ENCODE measurements at places on chromosomes 7 and 10.

DNA sequence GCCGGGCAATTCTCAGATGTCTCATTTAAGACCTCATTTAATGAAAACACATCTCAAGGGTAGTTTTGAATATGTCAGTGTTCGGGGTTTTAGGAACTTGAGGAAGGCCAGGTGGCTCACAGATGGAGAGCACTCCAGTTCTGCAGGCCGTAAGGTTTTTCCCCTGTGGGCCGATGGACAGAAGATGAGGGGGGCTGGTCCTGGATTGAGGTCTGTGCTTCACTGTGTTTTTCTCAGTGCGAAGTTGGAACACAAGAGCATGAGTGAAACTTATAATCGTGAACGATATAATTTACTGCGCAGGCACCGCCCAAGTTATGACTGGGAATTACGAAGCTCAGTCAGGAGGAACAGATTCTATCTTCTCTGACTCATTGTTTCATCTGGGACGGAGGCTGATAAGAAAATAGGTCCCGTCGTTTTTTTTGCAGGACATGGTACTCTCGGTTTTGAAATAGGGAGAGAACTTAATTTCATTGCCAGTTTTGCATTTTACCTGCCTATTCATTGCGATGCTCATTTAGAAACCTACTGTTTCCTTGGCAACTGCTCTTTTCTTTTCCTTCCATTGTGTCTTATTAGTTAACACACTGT, 591.0 kb upstream of the PFKP start:
- DNase-seq: no peak

DNA sequence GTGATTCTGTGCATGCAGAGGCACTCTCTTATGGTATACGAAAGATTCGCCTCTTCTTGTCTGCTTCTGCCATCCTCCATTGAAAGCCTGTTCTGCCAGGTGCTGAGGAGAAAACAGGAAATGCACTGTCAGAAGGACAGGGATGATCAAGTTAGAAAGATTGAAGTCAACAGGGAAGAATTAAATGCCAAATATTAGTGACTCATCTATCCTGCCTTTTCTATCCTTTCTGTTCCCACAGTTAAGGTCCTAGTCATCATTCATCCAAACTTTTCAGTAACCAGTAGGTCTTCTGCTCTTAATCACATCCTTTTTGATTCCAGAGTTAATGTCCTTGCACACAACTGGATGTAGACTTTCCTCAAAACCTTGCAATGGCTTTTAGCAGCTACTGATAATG, 4.8 kb upstream of the ZNF783 start:
- DNase-seq: no peak

GRCh38 chr7:145331522-145331921, 495.7 kb upstream of the TPK1 start:
- no peak for DNase-seq

DNA sequence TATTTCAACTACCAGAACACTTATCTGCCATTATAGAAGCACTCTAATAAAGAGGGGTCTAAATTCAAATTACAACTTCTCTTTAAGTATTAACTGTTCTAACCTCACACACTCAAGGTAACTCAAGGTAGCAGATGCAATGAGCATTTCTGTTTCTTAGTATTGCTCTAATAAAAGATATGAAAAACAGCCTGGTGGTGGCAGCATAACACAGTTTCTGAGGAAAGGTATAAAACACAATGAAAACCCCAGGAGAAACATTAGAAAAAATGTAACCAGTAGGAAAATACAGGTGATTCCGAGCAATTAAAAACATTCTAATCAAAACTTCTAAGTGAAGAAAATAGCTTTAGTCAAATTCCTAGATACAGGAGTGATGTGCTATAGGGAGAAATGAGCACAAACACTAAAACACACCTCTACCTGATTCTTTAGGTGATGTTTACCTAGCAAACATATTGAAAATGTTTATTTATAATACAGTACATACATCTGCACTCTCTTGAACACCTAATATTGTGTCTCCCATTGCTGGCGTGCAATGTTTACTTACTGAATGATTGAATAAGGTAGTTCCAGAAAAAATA, 3.5 kb downstream of the MKRN1 start:
- peak; percentile 63 for DNase-seq

GRCh38 chr7:27239387-27240014, 3.1 kb upstream of the EVX1 start:
- no peak for DNase-seq

- DNase-seq: no peak
These were observed 166.0 kb upstream of the MDFIC start for GRCh38 chr7:114755856-114756255.

- no peak for DNase-seq
These were observed 495.6 kb upstream of the FOXK1 start for GRCh38 chr7:4186513-4186780.

GRCh38 chr10:121450247-121450646, 148.0 kb downstream of the FGFR2 start:
- DNase-seq: no peak

DNA sequence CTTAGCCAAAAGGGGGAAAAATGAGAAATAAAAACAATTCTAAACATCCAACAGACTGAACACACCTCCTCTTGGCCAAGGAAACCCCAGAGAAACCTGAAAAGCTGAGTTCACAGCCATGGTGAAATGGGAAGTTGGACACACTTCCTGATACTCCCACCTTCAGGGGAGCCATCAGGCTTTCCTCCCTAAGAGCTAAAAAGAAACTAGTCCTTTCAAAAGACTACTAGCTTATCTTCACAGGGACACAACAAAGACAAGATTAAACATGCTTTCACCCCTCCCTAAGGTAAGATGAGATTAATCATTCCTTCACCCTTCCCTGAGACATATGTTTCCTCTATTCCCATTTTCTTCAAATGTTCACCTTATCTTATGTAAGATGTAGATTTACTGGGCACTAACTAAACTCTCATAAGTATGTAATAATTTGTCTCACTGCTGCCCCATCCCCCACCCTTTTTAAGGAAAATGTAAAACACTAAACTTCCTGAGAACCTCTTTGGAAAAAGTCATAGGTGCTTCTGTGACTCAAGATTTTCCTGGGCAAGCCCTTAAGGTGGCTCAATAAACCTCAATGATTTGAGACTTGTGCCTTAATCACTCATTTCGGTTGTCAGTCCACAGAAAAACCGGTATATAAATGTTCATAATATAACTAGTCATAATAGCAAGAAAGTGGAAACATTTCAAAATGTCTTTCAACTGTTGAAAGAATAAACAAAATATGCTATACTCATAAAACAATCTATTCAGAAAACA, 40.5 kb downstream of the HTR7 start:
- DNase-seq: no peak

DNA sequence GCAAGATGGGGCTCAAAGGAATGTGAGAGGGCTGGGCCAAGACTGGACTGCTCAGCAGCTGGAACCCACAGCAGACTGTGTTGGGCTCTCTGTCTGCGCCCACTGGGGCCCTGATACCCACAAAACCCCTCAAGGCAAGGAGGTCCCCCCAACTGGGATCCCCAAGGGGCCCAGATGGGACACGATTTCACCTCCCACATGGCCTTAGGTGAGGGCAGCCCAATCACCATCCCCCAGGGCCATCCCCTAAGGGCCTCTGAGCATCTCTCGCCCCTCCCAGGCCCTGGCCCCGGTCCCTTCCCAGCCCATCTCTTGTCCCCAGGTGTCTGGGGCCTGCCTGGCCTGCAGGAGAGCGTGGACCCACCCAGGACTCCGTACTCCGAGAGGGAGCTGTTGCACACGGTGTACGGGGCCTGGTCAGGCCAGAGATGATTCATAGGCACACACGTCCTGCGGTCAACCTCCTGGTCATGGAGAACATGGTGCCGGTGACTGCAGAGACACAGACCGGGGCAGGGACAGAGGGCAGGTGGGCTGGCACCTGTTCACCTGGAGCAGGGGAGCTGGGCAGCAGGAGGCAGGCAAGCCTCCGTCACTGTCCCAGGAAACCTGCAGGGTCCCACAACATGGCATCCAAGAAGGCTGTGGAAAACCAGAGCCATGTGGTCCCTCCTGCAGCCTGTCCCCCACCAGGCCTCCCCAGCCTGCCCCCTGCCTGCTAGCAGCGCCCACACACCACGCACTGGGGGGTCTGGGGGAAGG, 21.6 kb downstream of the OGDHL start:
- no peak for DNase-seq

- DNase-seq: no peak
These were observed 122.2 kb downstream of the MPP7 start for GRCh38 chr10:28180654-28181053.

- DNase-seq: no peak
These were observed 101.5 kb upstream of the TMEM72 start for GRCh38 chr10:44809647-44810046.

Measured in stimulated activated CD4-positive, alpha-beta T cell treated with anti-CD3 and anti-CD28 coated beads, Interleukin-2, amount 100 ng/mL, for 24 hours (primary cell).